CD4-positive, alpha-beta T cell treated with Interleukin-1 beta for 1 hour (primary cell): ENCODE measurements at places on chromosomes 12 and 14.

DNA sequence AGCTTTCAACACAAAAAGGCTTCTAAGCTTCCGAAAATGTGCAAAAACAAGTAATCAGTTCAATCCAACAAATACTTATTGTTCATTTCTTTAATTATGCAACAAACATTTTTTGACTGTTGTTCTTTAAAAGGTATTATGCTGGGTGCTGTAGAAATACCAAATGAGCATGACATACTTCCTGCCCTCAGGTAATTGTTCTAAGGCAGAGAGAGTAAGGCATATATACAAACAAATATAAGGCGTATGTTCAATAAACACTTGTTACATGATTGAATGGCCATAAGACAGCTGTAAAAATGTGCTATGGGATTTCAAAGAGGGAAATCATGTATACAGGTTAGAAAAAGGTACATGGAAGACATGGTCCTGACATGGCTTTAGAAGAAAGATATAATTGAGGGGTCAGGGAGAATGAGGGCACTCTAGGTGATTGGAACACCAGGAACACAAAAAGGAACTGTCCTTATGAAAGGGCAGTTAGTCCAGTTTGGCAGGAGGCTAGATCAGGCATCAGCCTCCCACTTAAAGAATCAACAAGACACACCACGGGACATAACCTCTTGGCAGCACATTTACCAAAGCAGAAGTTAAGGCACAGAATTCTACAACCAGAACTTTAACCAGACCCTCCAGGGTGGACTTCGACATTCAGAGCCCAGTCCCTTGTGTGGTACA lies 135.8 kb upstream of the SCAF11 start:
- no peak for DNase-seq

- no peak for DNase-seq
Observed at GRCh38 chr12:100579844-100580243, 6.4 kb downstream of the GAS2L3 start.

GRCh38 chr14:61050417-61050816 lies 69.4 kb downstream of the SLC38A6 start:
- no peak for DNase-seq

DNA sequence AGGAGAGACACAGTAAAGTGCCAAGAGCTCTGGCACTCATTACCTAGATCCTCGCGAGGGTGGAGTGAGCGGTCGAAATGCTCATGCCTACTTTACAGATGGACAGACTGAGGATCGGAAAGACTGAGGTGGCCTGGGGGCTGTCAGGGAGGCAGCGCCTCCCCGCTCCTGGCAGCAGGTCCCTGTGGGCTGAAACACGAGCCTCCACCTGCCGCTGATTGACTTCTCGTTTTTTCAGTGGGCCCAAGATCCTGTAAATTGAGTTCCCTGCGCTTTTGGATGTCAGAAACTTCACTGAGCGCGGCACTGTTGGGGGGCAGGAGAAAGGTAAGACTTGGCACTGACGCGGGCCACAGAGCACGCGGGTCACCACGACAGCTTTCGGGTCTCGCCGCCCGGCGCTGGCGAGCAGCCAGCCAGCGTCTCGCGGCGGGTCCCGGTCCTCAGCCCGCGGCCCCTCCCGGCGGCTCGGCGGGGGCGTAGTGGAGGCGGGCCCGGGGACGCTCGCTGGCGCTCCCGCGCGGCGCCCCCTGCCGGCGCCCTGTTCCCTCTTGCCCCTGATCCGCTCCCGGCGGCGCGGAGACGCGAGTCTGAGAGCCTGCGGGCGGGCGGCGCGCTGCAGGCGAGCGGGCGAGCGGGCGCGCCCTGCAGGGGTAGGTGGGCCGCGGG lies 552 bp upstream of the SCN8A start:
- DNase-seq, result peak; percentile 79

- DNase-seq, result no peak
Observed at GRCh38 chr14:95770777-95771176, 56.9 kb upstream of the TCL1A start.

DNA sequence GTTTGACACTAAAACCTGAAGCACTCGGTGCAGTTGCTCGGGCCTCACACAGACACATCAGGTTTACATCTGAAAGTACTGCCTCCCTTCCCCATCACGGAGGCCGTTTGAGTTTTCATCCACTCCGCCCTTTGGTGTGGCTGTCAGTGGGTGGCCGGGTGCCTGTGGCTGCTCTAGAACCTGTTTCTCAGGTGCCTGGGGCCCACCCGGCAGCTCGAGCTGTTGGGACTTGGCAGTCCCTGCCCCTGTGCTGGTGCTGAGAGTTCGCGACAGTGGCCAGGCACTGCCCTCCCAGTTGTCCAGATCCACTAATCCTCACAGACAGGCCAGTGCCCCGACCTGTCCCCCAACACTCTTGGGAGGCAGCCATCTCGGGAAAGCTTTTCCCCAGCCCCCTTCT lies 22.4 kb downstream of the XRCC3 start:
- DNase-seq, result no peak

GRCh38 chr14:70113211-70113610 lies 75.5 kb downstream of the SLC8A3 start:
- DNase-seq, result no peak

- no peak for DNase-seq
Observed at GRCh38 chr12:2190085-2190484, 137.3 kb downstream of the CACNA1C start.
